Hematopoietic multipotent progenitor cell treated with erythropoietin and hydrocortisone succinate and interleukin-3 and kit ligand, for 8 days (in vitro differentiated cells): ENCODE measurements at places on chromosomes 1 and 21.

DNA sequence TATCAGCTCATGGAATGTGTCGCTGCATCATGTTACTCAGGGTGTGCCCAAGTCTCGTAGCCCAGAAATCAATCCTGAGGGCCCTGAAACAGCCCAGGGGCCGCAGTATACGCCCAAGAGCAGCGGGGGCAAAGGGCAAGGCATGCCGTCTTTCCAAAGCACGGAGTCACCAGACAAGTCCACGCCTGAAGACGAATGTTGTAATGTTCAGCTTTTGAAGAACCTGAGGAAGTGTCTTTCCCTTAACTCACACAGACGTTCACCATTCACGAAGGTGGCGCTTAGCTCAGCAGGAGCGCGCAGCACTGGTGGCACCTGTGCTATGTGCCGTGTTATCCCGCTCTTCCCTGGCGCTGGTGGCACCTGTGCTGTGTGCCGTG is 18.8 kb upstream of the PWP2 start:
- DNase-seq = no peak

GRCh38 chr1:228818928-228819630 is 83.8 kb downstream of the RHOU start:
- no peak for DNase-seq

DNA sequence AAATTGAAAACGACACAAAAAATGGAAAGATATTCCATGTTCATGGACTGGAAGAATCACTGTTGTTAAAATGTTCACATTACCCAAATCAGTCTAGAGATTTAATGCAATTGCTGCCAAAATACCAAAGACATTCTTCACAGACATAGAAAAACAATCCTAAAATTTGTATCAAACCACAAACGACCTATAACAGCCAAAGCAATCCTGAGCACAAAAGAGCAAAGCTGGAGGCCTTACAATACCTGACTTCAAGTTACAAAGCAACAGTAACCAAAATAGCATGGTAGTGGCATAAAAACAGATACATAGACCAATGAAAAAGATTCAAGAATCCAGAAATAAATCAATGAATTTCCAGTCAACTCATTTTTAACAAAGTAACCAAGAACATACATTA is 1077.3 kb downstream of the KCNT2 start:
- no peak for DNase-seq

DNA sequence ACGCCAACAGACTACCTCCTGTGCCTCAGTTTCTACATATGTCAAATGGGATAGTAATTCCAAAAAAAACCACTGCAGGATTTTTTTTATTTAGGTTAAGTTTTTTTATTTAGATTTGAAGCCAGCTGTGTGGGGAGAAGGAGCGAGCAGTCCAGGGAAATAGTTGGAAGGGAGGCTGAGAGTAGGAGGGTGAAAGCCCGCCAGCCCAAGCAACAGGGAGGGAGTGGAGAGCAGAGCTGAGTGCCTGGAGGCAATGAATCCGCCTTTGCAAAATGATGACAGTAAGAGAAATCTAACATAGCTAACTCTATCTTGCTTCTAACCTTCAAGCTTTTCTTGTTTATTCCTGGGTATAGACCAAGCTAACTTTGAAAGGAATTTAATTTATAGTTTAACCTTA is 15.6 kb upstream of the C1orf198 start:
- no peak for DNase-seq

DNA sequence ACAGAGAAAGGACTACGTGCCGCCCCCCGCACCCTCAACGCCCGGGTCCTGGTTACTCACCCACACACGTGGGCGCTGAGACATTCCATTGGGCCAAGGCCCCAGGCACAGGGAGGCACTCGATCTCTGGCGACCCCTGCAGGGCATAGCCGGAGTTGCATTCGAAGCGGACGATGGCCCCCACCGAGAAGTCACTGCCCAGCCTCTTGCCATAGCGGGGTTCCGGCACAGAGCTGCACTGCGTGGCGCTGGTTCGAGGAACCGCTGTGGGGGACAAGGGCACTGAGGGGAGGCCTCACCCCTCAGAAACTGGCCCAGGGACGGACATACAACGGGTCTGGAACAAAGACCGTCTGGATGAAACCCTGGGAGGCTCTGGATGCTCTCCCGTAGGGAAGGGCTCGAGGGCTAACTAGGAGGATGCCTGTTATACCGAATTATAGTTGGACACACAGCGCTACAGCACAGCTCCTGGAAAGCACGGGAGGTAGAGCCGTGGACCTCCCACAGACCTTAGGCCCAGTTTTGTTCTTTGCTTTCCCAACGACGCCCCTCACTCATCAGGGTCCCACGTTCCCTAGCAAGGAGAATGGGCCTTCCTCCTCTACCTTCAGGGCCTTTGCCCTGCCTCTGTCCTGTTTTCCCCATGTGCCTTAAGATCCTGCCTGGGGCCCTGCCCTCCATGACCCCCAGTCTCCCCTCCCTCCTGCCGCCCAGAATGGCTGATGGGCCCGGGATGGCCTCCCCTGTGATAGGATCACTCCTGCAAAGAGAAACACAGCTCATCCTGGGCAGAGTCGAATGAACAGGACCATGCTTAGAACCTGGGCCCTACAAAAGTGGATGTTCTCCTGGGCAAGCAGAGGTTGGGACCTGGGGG is 152.8 kb downstream of the ZSCAN20 start:
- peak; percentile 5 for DNase-seq

DNA sequence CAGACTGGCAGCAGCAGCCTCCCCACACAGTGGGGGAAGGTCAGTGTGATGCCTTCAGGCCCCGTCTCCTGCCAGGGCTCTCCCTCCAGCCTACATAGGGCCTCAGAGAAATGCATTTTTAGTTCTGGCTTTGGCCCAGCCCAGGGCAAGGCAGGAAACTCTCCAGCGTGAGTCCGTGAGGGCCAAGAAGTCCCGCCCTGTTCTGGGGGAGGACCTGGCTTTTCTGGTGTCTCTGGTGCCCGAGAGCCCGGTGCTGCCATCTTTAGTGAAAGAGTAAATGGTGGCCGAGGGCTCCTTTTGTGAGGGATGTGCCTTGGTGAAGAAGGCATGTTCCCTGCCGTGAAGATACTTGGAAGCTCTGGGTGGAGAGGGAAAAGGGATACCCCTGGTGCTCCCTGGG is 14.8 kb upstream of the DIP2A start:
- no peak for DNase-seq

- DNase-seq = no peak
Measured at GRCh38 chr1:220166853-220167252, 72.9 kb downstream of the IARS2 start.

- DNase-seq = no peak
Measured at GRCh38 chr1:9194024-9194423, 40.5 kb upstream of the H6PD start.

DNA sequence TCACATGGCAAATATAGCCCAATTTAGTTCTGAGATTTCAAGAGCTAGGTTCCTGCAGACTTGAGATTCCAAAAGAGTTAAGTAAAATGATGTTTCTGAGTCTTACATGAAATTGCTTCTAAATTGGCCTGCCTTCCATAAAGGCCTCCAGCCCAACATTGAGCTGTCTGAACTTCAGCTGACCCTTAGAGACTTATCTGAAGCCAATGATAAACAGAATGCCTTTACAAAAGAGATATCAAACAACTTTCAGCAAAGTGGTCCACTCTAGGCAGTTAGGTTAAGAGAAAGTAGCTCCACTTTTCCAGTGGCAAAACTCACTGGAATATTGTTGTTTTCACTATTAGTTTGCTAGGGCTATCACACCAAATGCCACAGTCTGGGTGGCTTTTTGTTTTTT is 6.3 kb upstream of the RC3H1 start:
- DNase-seq = no peak

DNA sequence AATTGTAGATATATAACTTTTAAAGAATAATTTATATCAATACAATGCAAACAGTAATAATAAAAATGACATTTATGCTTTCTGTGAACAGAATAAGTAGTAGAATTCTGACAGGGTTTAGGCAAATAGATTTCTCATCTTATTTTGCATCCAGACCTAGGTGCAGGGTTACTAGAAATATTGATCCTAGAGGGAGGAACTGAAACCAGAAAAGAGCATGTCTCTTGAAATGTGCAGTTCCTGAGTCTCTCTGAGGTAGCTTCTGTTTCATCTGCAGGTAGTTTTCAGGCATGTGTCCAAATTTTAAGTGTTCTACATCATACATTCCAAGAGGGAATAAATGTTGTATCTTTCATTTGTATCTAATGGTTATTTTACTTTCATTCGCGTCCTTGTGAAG is 631.9 kb upstream of the ADGRL4 start:
- DNase-seq = no peak

GRCh38 chr1:12541274-12542137 is 76.5 kb downstream of the DHRS3 start:
- no peak for DNase-seq

DNA sequence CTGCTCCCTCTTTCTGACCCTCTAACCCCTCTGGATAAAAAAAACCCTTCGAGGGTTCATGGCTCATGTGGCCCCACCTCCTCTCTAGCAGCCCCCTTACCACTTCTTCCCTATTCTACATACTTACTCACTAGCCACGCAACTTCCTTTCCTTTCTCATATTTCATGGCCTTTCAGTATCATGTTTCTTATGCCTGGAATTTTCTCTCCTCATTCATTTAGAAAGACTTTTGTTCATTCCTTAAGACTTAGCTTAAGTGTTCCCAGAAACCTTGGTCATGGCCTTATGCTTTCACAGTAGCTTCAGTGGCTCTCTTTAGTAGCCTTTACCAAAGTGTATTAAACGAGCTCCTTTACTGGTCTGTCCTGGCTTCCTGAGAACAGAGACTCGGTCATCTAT is 6.1 kb downstream of the ACP6 start:
- no peak for DNase-seq

- no peak for DNase-seq
Measured at GRCh38 chr1:226530591-226530990, 18.0 kb upstream of the STUM start.

DNA sequence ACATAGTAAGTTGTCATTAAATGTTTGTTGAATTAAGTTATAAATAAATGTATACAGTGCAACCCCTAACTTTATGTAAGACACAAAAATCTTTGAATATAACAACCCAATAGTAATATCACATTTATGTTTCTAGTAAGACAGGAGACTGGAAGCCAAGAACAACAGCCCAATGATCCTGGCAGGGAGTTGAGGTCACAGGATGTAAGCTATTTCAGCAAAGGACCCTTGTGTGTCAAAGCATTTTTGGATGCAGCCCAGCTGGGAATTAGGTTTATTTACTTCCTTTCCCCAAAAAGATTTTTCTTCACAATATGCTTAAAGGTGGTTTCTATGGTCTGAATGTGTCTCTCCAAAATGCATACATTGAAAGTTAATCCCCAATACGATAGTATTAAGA is 34.0 kb upstream of the ABCA4 start:
- no peak for DNase-seq

- peak; percentile 60 for DNase-seq
Measured at GRCh38 chr1:156602557-156602993, 1.3 kb upstream of the GPATCH4 start.

DNA sequence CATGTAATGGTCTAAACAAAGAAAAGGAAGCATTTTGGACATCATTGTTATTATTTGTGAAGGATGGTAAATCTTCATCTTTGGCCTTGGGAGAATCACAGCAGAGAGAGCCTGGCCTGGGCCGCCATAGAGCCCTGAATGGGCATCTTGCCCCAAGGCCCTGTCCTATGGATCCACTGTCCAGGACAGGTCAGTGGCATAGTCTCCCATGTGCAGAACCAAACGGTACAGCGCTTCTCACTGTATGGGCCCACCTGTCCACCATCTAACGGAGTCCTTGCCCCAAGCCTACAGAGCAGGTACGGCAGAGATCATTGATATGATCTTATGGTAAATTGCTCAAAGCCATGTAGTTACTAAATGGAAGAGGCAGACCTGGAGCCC is 185.7 kb downstream of the FOXD2 start:
- DNase-seq = no peak

DNA sequence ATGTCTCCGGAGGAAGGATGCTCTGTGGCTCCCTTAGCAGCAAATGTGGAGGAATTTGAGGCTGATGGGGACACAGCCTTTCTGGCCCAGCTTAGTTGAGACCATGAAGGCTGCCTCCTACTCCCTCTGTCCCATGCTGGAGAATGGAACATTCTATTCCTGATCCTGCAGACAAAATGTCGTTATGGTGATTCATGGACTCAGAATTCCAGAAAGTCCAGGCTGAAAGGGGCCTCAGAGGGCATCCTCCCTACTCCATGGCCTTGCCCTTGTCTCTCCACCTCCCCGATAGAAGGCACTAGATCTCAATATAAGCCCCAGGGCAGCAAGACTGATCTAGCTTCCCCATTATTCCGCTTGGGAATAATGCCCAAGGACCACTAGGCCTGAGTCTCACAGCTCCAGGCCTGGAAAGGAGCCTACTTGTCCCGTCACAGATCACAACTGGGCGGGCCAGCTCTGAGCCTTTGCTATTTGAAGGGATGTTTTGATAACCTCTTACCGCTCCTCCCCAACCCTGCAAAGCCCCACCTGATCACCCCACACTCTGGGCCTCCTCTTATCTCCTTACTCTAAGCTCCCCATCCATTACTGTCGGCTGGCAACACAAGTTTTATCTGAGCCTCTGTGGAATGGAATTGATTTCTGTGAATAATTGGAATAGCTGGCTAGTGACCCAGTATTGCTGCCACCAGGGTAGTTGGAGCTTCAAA is 52.8 kb upstream of the TRABD2B start:
- no peak for DNase-seq
